Stimulated activated memory B cell treated with anti-CD40 and anti-IgM and Interleukin-4, amounts not matched to agents 10 μg/mL and 1 μg/mL and 100 μg/mL, for 72 hours (primary cell): ENCODE measurements at places on chromosomes 2 and 18.

GRCh38 chr2:61631321-61631720 lies 93.2 kb upstream of the XPO1 start:
- ATAC-seq: no peak

DNA sequence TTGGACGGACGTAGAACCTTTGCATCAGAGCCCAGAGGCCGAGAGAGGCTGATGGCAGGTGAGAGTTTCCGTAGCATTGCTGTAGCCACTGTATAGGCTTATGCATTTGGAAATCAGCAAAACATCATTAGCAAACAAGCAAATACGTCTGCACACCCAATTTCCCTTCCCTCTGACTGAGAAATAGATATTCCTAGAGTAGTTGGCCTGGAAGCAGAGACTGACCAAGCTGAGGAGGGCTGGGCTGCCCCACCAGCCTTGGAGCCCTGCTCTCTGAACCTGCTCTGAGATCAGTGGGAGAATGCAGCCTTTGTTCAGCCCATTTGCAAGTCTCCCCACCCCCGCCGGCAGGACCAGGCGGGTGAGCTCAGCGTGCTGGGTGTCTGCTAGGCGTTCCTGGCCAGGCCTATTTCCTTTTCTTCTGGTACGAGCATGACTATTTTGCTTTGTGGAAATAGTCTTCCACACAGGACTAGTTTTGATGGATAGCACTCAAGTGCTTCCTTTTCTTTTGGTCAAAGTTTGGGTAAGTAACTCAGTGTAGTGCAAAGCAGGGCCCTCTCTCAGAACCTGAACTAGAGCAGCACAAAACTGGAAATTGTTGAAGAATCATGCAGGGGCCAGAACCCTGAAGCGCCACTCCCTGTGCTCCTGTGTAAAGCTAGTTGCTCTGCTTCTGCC lies 21.9 kb upstream of the RNF149 start:
- no peak for ATAC-seq

DNA sequence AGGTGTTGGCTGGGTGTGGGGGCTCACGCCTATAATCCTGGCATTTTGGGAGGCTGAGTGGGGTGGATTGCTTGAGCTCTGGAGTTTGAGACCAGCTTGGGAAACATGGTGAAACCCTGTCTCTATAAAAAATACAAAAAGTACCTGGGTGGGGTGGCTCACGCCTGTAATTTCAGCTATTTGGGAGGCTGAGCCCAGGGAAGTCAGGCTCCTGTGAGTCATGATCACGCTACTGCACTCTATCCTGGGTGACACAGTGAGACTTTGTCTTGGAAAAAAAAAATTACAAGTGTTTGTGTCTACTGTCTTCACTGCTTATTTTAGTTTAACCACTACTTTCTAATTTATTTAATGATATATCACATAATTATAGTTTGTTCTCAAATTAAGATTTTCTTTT lies 62.7 kb upstream of the DOCK10 start:
- ATAC-seq: no peak

- no peak for ATAC-seq
Measured at GRCh38 chr18:31646332-31647126, 37.9 kb downstream of the B4GALT6 start.

- no peak for ATAC-seq
Measured at GRCh38 chr2:150994076-150994475, 267.6 kb downstream of the RBM43 start.

DNA sequence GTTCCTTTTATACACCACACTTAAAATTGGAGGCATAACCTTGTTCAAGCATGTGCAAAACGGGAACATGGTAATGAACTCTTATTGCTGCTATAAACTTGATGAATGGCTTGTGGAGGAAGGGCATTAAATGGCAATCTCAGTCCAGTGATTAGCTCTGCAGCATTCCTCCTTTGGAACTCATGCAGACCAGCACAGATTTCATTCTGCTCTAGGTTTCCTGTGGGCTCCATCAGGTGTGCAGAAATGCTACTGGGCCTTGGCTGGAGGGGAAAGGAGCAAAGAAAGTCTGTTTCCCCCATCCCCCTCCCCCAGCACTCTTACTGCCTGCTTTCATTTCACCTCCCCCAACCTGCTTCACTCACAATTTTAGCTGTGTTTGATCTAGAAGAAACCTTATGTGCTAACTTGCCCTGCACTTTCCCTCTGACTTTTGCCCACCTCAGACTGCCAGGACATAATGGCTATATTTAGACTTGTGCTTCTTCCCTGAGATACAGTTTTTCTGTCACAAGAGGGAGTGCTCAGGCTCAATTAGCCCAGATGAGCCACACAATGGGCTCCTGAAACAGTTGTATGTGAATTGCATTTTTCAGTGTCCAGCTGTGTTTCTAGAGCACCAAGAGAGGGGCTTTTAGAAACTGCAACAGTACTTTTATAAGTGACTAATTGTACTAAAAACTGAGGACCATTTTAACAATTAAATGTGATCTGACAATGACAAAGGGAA lies 109.8 kb downstream of the FSHR start:
- no peak for ATAC-seq

GRCh38 chr2:106798826-106799552 lies 87.0 kb downstream of the ST6GAL2 start:
- no peak for ATAC-seq

- ATAC-seq: no peak
Measured at GRCh38 chr2:204791230-204791629, 246.0 kb downstream of the PARD3B start.

- no peak for ATAC-seq
Measured at GRCh38 chr2:224934526-224935188, 107.6 kb downstream of the DOCK10 start.

GRCh38 chr18:34817636-34818035 lies 107.5 kb downstream of the DTNA start:
- ATAC-seq: no peak

GRCh38 chr18:11655606-11655932 lies 33.5 kb upstream of the GNAL start:
- no peak for ATAC-seq

GRCh38 chr18:29321561-29321960 lies 1144.6 kb upstream of the CDH2 start:
- ATAC-seq: no peak

DNA sequence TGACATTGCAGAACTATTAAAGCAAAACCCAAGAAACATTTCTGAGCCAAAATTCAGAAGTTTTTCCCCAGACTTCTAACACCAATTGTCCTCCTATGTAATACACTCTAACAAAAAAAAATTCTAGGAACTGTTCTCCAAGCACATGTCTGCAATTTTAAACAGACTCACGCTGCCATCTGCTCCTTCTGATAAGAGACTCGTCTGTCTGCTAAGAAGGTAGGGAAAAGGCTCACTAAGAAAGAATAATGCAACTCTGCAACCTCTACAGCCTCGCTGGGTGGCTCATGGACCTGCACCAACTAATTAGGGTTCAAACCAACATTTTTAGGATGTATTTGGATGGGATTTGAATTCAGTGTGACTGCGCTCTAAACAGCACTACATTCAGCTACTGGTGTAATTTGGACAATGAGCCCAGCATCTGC lies 366.5 kb downstream of the DSC3 start:
- no peak for ATAC-seq

DNA sequence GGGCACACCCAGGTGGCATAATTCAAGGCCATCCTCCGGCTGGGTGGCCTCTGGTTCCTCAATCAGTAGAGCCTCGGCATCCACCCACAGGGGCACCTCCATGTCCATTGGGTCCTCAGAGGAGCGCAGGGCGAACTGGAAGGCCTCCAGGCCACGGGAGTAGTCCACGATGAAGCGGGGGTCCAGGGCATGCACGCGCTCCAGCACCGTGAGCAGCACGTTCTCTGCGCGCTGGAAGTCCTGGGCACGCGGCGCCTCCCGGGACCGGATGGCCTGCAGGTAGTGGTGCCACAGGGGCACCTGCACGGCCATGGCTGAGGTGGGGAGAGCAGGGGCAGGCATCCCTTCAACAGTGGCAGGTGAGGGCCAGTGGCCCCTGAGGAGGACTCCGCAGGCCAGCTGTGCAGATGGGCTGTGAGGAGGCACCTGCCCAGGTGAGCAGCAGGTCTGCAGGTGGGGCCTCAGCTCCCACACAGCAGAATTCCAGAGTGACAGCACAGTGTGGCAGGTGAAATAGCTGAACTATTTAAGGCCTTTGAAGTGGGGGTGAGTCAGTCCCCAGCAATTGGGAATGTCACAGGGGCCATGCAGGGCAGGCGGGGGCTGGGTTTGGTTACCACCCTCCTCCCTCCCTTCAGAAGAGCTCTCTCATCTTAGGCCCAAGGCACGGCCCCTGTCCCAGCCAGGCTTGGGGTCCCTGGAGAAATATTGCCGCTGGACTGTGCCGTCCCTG lies at the start of gene MAB21L4:
TSS of gene MAB21L4 (minus strand) at position 501 of the 733 bp plus-strand sequence. CDS start at position 342, 159 bp downstream.
- no peak for ATAC-seq

DNA sequence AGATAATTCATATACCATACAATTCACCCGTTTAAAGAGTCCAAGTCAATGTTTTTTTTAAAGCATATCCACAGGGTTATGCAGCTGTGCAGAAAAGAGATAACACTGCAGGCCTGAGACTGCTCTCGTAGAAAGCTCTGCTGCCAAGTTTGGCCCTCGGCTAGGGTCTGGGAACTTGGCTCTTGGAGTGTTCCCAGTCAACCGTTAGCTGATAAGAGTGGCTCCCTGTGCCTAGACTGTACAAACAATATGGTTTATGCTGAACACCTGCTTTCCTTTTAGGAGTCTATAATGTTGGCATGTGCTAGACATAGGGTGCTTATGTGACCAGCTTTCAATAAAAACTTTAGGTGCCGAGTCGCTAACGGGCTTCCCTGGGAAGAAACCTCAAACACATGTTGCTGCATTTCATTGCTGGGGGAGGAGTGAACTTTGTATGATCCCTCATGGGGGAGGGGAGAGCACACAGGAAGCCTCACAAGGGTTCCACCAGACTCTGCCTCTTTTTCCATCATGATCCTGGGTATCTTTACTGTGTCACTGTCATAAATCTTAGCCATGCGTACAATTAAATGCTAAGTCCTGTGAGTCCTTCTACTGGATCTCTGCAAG lies 34.7 kb downstream of the RFX8 start:
- no peak for ATAC-seq

- ATAC-seq: no peak
Measured at GRCh38 chr2:165122521-165122920, 81.3 kb downstream of the SCN3A start.

DNA sequence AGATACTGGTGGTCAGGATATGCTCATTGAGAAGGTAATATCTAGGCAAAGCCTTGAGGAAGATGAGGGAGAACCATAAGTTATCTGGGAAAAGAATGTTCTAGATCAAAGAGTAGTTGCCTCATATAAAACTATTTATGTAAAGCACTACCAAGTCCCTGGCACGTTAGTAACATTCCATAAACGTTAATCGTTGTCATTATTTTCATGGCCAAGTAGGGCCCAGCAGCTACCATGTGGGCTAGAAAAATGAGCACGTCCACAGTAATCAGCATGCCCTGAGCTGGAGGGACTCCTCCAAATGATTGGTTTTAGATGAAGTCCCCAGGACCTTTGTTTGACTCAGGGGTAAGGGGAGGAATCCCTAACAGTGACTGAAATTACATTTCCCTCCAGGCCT lies 32.7 kb upstream of the AFTPH start:
- no peak for ATAC-seq

- peak; percentile 68 for ATAC-seq
Measured at GRCh38 chr2:84495539-84496146, 20.7 kb upstream of the DNAH6 start.

DNA sequence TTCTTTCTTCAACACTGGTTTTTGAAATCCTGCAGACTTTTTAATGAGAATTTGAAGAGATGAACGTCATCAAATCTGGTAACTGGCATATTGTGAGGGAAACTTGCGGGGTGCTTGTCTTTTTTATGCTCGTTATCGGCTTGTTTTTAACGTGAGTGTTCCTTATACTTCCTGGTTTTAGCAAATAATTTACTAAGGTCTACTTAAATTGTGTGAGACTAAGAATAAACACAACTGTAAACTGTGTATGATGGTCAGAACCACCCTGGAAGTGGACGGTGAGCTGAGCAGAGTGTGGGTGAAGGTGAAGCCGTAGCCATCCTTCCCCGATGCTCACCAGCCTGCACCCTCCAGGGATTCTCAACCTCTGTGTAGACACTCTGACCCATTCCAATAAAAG lies 82.3 kb upstream of the CDC42EP3 start:
- ATAC-seq: no peak

- ATAC-seq: no peak
Measured at GRCh38 chr2:231856959-231857358, 69.2 kb downstream of the NPPC start.

DNA sequence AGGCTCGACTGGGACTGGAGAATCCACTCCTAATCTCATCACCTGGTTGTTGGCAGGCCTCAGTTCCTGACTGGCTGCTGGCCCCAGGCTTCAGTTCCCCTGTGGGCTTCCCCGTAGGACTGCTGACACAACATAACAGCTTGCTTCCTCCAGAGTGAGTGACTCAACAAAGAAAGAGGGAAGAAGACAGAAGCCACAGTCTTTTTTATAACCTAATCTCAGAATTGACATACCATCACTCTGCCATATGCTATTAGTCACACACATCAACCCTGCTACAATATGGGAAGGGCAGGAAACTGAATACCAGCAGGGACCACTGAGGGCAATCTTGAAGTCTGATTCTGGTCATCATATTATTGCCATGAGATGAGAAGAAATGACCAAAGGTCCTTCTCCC lies 76.8 kb upstream of the SLC14A2 start:
- ATAC-seq: no peak

- no peak for ATAC-seq
Measured at GRCh38 chr2:46568212-46569009, 89.0 kb downstream of the TMEM247 start.

DNA sequence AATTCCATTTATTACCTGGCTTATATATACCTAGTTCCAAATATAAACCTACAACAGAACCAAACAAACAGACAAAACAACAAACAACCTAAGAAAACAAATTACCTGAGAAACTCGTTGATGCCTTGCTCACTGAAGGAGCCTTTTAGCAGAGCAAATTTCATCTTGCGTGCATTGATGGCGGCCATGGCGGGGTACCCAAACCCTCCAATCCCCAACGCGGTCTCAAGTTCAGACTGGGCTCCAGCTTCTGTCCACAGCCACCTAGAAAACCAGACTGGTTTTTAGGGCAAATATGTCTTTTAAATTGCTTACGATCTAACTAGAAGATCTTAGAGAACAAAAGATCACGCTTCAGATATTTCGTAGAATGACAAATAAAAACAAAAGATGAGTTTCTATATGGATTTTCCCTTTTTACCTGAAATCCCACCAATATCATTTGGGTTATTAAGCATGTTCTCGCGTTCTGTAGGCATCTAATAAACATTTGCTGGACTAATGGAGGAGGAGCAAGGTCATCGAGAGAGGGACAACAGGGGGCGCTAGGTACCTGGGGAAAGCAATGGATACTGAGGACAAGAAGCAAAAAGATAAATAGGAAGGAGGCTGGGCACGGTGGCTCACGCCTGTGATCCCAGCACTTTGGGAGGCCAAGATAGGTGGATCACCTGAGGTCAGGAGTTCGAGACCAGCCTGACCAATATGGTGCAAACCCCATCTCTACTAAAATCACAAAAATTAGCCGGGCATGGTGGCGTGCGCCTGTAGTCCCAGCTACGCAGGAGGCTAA lies 25.2 kb downstream of the PDIA6 start:
- ATAC-seq: no peak

DNA sequence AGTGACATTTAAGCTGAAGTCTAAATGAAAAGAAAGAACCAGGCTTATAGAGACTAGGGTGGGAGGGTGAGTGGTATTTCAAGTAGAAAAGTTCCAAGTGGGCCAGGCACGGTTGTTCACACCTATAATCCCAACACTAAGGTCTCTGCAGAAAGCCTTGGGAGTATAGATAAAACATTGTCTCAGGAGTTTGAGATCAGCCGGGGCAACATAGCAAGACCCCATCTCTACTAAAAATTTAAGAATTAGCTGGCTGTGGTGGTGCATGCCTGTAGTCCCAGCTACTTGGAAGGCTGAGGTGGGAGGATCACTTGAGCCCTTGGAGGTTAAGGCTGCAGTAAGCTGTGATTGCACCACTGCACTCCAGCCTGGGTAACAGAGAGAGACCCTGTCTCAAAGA lies 143.4 kb upstream of the PKDCC start:
- ATAC-seq: no peak
